ENCODE measurements at places on chromosomes 13 and 19.

DNA sequence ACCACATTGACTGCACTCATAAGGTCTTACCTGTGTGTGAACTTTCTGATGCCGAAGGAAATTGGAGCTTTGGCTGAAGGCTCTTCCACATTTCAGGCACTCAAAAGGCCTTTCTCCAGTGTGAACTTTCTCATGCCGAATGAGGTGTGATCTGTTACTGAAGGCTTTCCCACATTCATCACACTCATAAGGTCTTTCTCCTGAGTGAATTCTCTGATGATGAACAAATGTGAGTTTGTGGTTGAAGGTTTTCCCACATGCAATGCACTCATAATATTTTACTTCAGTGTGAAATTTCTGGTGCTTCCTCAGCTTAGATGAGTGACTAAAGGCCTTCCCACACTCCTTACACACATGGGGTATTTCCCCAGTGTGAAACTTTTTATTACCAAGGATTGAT is 5.7 kb downstream of the ZNF132 start:
- no peak overlapping the region for H3K4me3 ChIP-seq
- DNase-seq: no peak
- peaks cover 2% of the 10 kb centered on the region for H3K4me1 ChIP-seq
- no peak overlapping the region for H3K27ac ChIP-seq
- no peaks in the 10 kb centered on the region for H3K27me3 ChIP-seq

DNA sequence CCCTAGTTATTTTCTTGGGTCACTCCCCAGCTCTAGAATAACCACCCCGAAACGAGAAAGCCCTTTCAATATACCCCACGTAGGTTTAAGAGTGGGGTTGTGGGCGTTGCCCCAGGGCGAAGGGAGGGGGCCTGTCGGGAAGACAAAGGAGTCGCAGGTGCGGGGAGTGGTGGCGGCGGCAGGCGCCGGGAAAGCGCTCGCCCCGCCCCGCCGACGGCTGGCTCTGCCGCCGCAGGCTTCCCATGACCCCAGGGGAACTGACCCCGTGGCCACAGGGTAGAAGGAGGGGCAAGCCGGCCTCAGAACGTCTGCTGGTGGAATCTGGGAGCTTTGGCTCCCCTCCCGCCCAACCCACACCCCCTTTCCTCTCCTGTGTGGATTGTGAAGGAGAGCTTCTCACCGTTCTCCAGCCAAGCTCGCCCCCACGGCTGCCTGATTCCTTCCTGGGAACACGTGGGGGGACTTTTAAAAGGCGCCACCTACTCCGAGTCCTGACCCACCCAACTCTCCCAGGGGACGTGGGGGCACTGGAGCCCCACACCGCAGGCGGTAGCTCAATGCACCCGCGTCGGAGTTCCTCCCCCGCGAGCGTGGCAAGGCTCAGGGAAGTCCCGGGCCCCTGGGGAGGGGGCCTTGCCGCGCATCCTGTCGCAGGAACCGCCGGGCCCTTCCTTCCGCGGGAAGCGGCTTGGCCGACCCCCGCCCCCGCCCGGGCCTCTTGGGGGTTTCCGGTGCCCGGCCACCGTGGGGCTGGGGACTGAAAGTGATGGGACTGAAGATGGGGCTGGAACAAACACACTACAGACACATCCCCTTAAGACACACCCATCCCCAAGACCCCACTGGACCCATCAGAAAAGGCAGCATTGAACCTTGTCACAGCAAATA is 5.5 kb downstream of the IER2 start:
- DNase-seq: peak; percentile 86
- H3K36me3 ChIP-seq: no peaks in the 10 kb centered on the region

- H3K27me3 ChIP-seq: no peaks in the 10 kb centered on the region
- H3K4me1 ChIP-seq: peaks cover 11% of the 10 kb centered on the region
- H3K27ac ChIP-seq: no peak overlapping the region
Observed at GRCh38 chr13:74128156-74128767, 5.9 kb downstream of the KLF12 start.

GRCh38 chr19:47633517-47633916 is 24.6 kb downstream of the BICRA start:
- no peak for DNase-seq
- H3K27ac ChIP-seq: no peak overlapping the region
- no peaks in the 10 kb centered on the region for H3K36me3 ChIP-seq
- no peak overlapping the region for H3K4me3 ChIP-seq
- no peaks in the 10 kb centered on the region for H3K27me3 ChIP-seq

DNA sequence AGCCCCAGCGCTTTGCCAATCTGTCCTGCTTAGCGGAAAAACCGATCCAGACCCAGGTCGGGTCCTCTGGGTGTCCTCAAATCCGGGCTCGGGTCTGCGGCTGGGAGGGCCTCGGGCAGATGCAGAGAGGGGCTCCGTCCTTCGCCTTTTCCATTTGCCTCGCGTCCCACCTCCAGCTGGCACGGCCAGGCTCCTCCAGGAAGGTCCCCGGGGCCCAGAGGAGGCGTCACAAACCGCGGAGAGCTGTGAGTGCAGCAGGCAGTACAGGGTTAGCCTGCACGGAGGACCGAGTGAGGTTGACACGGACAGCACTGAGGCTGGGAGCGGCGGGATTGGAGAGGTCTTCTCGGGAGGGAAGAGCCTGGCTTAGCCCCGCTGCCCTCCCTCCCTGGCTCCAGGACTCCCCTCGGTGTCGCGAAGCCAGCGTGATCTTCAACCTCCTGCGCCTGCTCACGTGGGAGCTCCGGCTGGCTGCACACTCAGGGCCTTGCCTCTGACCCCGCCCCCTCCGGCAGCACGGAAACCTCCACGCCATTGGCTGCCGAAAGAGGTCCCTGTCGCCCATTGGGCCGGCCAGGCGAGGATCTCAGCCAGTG is 2.8 kb upstream of the IFNL2 start:
- no peaks in the 10 kb centered on the region for H3K27me3 ChIP-seq
- no peak overlapping the region for H3K4me3 ChIP-seq
- no peak overlapping the region for H3K27ac ChIP-seq
- DNase-seq: no peak
- peaks cover 2% of the 10 kb centered on the region for H3K4me1 ChIP-seq

DNA sequence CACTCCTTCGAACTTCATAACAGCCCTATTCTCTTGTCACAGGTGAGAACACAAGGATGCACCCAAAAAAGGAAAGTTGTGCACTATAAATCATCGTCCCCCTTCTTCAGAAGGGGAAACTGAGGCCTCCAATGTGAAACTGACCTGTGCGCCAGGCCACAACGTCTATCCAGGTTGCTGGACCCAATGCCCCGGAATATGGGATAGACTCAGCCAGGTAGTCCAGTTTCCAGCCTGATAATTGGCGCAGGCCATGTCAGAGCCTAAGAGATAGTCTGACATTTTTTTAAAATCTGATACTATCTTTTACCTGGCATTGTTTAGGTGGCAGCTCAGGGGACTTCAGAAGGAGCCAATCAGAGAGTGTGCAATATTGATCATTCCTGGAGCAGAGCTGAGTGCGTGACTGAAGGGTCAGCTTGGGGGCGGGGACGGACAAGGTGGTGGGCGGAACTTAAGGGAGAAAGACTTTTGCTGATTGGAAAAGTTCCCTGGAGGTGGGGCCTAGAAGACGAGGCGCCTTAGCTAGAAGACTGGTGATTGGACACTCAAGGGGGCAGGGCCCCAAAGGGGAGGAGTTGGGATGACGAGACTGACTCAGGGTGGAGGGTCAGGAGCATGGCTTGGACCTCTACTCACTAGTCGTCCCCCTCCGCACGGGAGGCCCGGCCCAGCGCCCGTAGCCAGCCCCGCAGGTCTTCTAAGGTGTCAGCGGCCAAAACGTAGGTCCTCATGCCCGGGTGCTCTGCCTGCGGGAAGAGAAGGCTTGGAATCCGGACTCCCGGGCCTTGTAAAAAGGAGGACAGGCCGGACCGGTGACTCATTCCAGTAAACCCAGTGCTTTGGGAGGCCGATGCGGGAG is 8.5 kb downstream of the PLEKHA4 start:
- H3K27ac ChIP-seq: no peak overlapping the region
- H3K27me3 ChIP-seq: no peaks in the 10 kb centered on the region
- no peaks in the 10 kb centered on the region for H3K36me3 ChIP-seq
- no peak overlapping the region for H3K4me3 ChIP-seq
- DNase-seq: no peak

DNA sequence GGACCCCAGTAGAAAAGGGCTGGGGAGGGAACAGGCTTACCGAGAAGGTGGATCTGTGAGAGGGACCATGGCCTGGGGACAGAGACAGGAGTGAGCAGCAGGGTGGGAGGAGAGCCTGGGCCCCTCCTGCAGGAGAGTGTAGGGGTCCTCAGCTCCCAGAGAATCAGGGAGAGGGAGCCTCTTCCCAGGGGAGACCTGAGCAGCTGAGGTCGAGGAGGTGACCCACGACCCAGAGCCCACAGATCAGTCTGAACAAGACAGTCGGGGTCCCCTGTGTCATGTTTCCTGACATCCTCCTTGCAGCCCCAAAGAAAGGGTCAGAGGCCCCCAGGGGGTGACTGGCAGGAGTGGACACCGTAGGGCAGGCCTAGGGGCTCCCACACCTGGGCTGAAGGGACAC is 6.7 kb downstream of the CEACAM4 start:
- H3K4me1 ChIP-seq: no peaks in the 10 kb centered on the region
- no peak overlapping the region for H3K27ac ChIP-seq
- H3K4me3 ChIP-seq: no peak overlapping the region

GRCh38 chr13:70612881-70613280 is 504.6 kb upstream of the KLHL1 start:
- H3K27ac ChIP-seq: no peak overlapping the region
- H3K4me3 ChIP-seq: no peak overlapping the region
- H3K36me3 ChIP-seq: no peaks in the 10 kb centered on the region
- DNase-seq: no peak
- no peaks in the 10 kb centered on the region for H3K4me1 ChIP-seq

DNA sequence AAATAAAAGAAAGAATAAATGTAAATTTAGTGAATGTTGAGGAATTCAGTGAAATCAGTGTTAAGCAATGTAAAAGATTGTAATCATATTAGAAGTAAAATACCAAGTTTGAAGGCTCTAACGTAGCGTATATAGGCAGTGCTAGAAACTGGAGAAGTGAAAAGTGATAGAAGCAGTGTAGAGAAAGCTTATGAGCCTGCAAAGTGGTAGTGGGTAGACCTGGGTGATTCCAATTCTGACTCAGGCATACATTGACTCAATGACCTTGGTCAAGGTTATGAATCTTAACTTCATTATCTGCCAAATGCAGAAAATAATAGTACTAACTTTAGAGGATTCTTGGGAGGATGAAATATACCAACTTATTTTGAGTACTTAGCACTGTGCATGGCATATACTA is 4.1 kb downstream of the SLC10A2 start:
- no peaks in the 10 kb centered on the region for H3K36me3 ChIP-seq
- H3K27ac ChIP-seq: no peak overlapping the region
- no peak for DNase-seq

DNA sequence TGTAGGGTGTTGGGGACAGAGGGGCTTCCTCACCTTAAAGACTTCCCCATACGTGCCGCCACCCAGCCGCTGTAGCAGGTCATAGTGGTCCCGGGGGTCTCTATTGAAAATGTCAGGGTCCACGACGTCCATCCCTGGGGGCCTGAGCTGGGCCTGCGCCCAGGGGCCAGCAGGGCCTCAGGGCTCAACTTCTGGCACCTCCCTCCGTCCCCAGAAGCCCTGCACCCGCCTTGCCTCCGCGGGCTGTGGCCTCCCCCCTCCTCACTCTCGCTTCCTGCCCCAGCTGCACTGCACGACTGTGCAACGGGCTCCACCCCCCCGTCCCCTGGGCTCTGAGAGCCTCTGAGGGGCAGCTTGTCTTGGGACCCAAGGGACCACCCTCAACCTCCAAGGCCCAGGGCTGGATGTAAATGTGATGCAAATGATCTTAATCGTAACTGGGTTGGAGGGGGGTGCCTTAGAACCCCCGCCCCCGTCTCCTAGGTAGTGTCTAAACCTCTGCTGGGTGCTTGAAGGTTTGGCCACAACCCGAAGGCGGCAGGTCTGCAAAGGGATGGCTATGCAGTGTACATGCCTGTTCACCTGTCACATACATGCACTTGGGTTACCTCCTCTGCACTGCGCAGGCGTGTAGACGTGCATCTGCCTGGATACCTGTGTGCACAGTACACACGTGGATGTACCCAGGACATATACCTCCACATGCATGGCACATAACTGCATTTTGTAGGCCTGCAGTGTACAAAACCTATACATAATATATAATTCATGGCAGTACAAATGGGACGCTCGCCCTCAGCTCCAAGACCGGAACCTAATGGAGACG is at the start of gene MAP4K1:
TSS of gene MAP4K1 (minus strand) at position 190 of the 826 bp plus-strand sequence. CDS start at position 132, 58 bp downstream.
- no peaks in the 10 kb centered on the region for H3K27me3 ChIP-seq
- DNase-seq: peak; percentile 23
- peaks cover 12% of the 10 kb centered on the region for H3K4me1 ChIP-seq
- peak within 1 kb of the TSS; percentile 72 for H3K27ac ChIP-seq
- peak within 1 kb of the TSS; percentile 87 for H3K4me3 ChIP-seq
- no peaks in the 10 kb centered on the region for H3K36me3 ChIP-seq

DNA sequence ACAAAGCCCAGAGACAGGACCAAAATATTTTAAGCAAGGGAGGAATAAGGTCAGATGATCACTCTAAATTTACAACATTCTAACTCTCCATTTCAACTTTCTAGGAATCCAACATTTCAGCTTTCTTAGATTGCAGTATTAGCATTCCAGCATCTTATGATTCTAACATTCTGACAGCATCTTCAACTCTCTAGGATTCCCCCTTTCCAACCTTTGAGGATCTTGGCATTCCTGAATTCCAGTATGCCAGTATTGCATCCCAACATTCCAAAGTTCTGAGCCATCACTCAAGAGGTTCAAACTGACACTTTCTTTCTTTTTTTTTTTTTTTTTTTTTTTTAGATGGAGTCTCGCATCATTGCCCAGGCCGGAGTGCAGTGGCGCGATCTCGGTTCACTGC is 13.8 kb downstream of the TGFB1 start:
- no peaks in the 10 kb centered on the region for H3K36me3 ChIP-seq
- no peak for DNase-seq
- no peak overlapping the region for H3K4me3 ChIP-seq
- no peaks in the 10 kb centered on the region for H3K27me3 ChIP-seq
- H3K4me1 ChIP-seq: no peaks in the 10 kb centered on the region

DNA sequence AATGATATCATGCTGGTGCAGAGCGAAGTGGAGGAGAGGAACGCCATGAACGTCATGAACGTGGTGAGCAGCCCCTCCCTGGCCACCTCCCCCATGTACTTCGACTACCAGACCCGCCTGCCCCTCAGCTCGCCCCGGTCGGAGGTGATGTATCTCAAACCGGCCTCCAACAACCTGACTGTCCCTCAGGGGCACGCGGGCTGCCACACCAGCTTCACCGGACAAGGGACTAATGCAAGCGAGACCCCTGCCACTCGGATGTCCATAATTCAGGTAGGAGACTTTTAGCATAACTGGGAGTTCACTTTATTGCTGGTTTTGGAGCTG is 3.3 kb downstream of the PCDH17 start:
- no peak overlapping the region for H3K4me3 ChIP-seq
- no peak for DNase-seq
- H3K4me1 ChIP-seq: peaks cover 8% of the 10 kb centered on the region
- no peaks in the 10 kb centered on the region for H3K27me3 ChIP-seq
- no peaks in the 10 kb centered on the region for H3K36me3 ChIP-seq

GRCh38 chr19:15469513-15470297 is 5.4 kb upstream of the RASAL3 start:
- H3K4me3 ChIP-seq: no peak overlapping the region
- H3K4me1 ChIP-seq: no peaks in the 10 kb centered on the region
- no peak for DNase-seq
- no peaks in the 10 kb centered on the region for H3K27me3 ChIP-seq
- H3K27ac ChIP-seq: no peak overlapping the region

GRCh38 chr19:4675346-4675745 is 5.2 kb upstream of the MYDGF start:
- H3K4me3 ChIP-seq: no peak overlapping the region
- H3K36me3 ChIP-seq: no peaks in the 10 kb centered on the region
- H3K27ac ChIP-seq: no peak overlapping the region
- no peak for DNase-seq
- no peaks in the 10 kb centered on the region for H3K27me3 ChIP-seq
